Progenitor cell of endocrine pancreas (in vitro differentiated cells): ENCODE measurements at places on chromosomes 1 and 21. TPM values are rescaled to one million over a fixed set of nuclear protein-coding genes. Genes with fewer than 3 reads are reported as not detected.

- no peak overlapping the region for H3K4me3 ChIP-seq
- no peak overlapping the region for H3K27ac ChIP-seq
- no peaks in the 10 kb centered on the region for H3K27me3 ChIP-seq
- no peaks in the 10 kb centered on the region for H3K36me3 ChIP-seq
These were observed 234.3 kb upstream of the ADAMTS5 start for GRCh38 chr21:27201197-27201596.

DNA sequence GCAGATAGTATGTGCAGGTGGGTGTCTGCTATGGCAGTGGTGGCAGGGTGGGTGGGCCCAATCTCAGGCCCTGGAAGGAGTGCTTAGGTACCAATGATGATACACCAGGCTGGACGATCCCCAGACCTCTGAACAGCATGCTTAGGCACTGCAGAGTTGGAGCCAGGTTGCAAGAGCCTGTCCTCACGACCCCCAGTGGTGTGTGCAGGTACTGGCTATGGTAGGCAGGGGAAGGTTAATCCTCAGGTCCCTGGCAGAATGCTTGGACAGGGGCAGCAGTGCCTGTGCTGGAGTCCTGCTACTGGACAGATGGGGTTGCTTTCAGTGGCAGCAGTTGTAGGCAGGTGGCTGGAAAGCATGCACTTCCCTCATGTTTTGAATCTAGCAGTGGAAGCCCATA lies 100.5 kb upstream of the NEK7 start:
- H3K4me1 ChIP-seq = no peaks in the 10 kb centered on the region
- no peak overlapping the region for H3K4me3 ChIP-seq
- no peaks in the 10 kb centered on the region for H3K36me3 ChIP-seq
- no peaks in the 10 kb centered on the region for H3K27me3 ChIP-seq
- no peak overlapping the region for H3K27ac ChIP-seq

- H3K4me3 ChIP-seq = no peak overlapping the region
- no peaks in the 10 kb centered on the region for H3K36me3 ChIP-seq
- H3K27ac ChIP-seq = no peak overlapping the region
- H3K27me3 ChIP-seq = peaks cover 4% of the 10 kb centered on the region
- peaks cover 24% of the 10 kb centered on the region for H3K4me1 ChIP-seq
These were observed 2.7 kb downstream of the DENND2D start for GRCh38 chr1:111197598-111198284.

RCSD1 gene
- 0.22 and 0.38 TPM in 2 replicates for total RNA-seq

- DNase-seq = no peak
- no peaks in the 10 kb centered on the region for H3K36me3 ChIP-seq
- no peak overlapping the region for H3K27ac ChIP-seq
- H3K27me3 ChIP-seq = peaks cover 19% of the 10 kb centered on the region
- H3K4me3 ChIP-seq = no peak overlapping the region
These were observed 34.1 kb upstream of the MTR start for GRCh38 chr1:236760986-236761385.

DNA sequence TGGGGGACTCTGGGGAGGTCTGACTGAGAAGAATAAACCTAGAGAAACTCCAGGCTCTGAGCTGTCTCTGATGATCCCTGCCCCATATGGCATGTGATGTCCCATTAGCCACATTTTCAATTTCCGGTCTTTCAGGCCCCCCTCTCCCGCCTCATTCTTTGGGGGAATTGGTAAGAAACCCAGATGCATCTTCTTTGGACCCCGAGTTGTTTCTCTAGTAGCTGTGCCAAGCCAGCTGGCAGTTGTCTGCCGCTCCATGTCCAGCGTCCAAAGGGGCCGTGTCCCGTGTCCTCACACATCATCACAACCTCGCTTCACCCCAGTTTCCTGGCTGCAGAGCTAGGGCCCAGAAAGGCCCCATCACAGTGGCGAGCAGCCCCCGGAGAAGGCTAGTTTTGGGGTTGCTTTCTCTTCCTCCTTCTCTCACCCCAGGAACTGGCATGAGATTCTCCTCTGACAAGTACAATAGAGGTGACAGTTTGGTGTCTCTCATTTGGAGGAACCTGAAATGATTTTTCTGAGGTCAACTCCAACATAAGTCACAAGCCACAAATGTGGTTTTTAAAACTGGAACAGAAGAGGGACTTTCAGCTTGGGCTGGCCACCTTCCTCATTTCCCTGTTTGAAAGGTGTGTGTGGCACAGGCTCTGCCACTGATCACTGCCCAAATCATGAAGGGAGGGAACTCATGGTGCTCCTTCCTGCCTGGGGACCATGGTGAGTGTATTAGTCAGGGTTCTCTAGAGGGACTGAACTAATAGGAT lies 6.4 kb upstream of the GPR157 start:
- peaks cover 6% of the 10 kb centered on the region for H3K27me3 ChIP-seq
- H3K4me1 ChIP-seq = peaks cover 4% of the 10 kb centered on the region
- H3K36me3 ChIP-seq = no peaks in the 10 kb centered on the region
- H3K27ac ChIP-seq = no peak overlapping the region
- no peak for DNase-seq
- H3K4me3 ChIP-seq = no peak overlapping the region

GRCh38 chr1:55826381-55827080 lies 611.4 kb upstream of the USP24 start:
- H3K36me3 ChIP-seq = no peaks in the 10 kb centered on the region
- H3K27me3 ChIP-seq = no peaks in the 10 kb centered on the region
- H3K4me3 ChIP-seq = no peak overlapping the region
- DNase-seq = no peak
- H3K27ac ChIP-seq = no peak overlapping the region

HSF2BP gene
- total RNA-seq = 2.0 and 2.2 TPM in 2 replicates

DNA sequence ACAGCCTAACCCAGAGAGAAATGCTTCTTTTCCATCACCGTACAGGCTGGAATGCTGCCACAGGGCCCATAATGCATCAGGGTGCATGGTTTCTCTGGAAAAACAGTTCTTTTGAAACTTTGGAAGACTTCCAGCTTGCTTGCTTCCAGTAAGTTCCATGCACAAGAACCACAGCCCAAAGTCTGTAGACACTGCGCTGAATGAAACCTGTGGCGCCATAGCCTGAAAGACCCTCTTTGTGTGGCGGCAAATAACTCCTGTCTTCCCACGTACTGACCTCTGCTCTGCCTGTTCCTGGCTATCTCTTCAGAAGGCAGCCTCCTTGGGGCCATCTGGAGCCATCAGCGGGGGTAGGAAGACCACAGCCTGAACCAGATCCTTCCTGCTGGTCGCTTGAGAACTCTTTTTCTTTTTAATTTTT lies 15.1 kb downstream of the MIIP start:
- no peak overlapping the region for H3K27ac ChIP-seq
- peaks cover 6% of the 10 kb centered on the region for H3K27me3 ChIP-seq
- DNase-seq = no peak
- no peak overlapping the region for H3K4me3 ChIP-seq
- H3K4me1 ChIP-seq = peaks cover 2% of the 10 kb centered on the region
- no peaks in the 10 kb centered on the region for H3K36me3 ChIP-seq

ZNF678 gene
- total RNA-seq = 19.8 and 24.1 TPM in 2 replicates

FCRL1 gene
- not detected in 2 replicates for total RNA-seq
